Stimulated activated CD4-positive, alpha-beta T cell treated with anti-CD3 and anti-CD28 coated beads, Interleukin-1b, Interleukin-23, amount 100 ng/mL, for 1 hour (primary cell): ENCODE measurements at places on chromosomes 3 and 15.

DNA sequence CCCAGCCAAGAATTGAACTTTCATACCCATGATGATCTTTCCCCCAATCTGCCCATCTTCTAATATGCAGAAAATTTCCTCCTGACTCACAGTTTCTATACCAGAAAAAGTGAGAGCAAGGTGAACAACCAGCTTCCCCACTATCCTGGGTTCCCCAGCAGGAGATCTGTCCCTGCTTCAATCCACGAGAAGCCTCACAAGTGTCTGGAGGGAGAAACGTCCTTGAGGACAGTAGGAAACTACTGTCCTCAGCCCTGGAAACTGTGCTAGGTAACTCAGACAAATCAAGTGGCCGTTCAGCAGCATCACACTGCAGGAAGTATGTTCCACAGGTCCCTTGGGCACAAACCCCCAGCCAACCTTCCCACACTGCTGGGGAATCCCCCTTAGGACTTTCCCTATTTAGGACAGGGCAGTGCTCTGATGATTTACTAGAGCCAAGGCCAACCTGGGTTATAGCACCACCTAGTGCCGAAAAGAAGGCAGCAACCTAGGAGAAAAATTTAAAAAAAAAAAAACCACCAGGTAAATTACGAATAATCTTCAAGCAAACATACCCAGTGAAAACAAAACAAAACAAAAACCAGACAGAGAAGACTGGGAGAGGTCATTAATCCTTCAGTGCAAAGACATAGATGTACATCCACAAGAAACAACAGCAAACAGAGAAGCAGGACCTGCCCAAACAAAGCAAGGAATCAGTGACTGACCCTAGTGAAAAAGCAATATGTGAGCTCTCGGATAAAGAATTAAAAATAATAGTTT lies 36.0 kb downstream of the MORC1 start:
- no peak for DNase-seq

DNA sequence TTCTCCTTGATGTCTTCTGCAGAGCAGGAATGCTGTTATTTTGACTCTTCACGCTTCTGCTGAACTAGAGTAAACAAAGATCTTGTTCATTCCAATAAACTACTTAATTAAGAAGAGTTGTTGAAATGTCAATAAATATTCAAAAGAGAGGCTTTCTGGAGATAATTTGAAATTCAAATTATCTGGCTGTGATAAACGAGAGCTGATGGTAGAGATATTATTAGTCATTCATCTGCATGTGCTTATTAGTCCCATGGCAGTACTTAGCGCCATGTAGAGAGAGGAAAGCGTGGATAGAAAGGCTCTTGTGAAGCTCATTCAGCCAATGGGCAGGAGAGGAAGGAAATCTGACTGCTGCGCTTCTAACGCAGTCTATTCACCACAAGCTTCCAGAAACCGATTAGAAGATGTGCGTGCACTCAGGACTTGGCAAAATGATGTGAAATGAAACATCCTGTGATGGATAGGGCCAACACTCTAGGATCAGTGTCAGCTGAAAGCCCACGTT lies 251.1 kb downstream of the GABRB3 start:
- no peak for DNase-seq

- no peak for DNase-seq
These were observed 126.5 kb downstream of the CMSS1 start for GRCh38 chr3:99943931-99944761.

- DNase-seq, result no peak
These were observed 77.8 kb downstream of the RAB11A start for GRCh38 chr15:65947041-65947440.

DNA sequence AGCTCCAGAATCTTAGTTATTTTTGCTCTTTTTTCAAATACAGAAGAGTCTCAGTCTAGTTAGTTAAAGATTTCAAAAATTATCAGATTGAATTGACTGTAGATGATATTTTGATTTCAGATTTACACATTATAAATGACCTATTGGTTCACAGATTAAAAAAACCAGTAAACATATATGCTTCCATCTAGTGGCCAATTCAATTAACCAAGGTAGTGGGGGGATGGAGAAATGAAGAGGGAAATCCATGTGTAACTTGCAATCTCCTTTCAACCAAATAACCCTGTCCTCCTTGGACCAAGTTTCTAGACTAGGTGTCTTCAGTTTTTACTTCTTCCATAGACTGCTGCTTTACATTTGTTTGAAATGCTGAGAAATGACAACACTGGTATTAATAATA lies 789.8 kb downstream of the ROBO1 start:
- DNase-seq, result no peak
